Liver (tissue), 10 donors: ENCODE measurements at places on chromosomes 11 and 22. TPM values are rescaled to one million over a fixed set of nuclear protein-coding genes. Genes with fewer than 3 reads are reported as not detected.
A peak's percentile ranks its signal among the peaks of the same experiment; 100 is the strongest.

DNA sequence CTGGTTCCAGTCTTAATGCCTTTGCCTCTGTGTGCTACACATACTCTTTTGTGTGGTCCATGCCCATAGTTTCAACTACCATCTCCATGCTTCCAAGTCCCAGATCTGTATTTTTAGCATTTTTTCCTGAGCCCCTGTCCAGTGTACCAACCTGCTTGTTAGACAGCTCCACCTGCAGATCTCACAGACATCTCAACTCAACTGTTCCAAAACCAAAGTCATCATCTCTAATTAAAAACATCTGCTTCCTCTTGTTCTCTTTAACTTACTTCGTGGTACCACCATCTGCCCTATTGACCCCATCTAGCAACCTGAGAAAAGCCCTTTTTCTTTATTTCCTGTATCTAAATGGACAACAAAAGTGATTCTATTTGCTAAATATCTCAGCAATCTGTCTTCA, 8.6 kb upstream of the KMT2A start:
- H3K36me3 ChIP-seq: no peaks in the 10 kb centered on the region
- H3K27ac ChIP-seq: no peak overlapping the region
- no peaks in the 10 kb centered on the region for H3K27me3 ChIP-seq
- DNase-seq: no peak
- H3K4me1 ChIP-seq: no peaks in the 10 kb centered on the region

Gene TEAD1
- 10.7 TPM for polyA plus RNA-seq

Gene PRG3
- polyA plus RNA-seq: 0.22 TPM

Gene TRAF6
- polyA plus RNA-seq: 2.4 TPM

Gene OR8D4
- polyA plus RNA-seq: not detected

- no peaks in the 10 kb centered on the region for H3K4me1 ChIP-seq
- no peaks in the 10 kb centered on the region for H3K36me3 ChIP-seq
- H3K27ac ChIP-seq: no peak overlapping the region
- H3K4me3 ChIP-seq: no peak overlapping the region
Measured at GRCh38 chr11:21614961-21615360, 577.9 kb upstream of the ANO5 start.

GRCh38 chr22:31313366-31314147, 21.3 kb upstream of the PIK3IP1 start:
- H3K36me3 ChIP-seq: no peaks in the 10 kb centered on the region
- H3K4me1 ChIP-seq: no peaks in the 10 kb centered on the region
- peak overlapping the region; percentile 67 for H3K27ac ChIP-seq
- no peaks in the 10 kb centered on the region for H3K27me3 ChIP-seq

DNA sequence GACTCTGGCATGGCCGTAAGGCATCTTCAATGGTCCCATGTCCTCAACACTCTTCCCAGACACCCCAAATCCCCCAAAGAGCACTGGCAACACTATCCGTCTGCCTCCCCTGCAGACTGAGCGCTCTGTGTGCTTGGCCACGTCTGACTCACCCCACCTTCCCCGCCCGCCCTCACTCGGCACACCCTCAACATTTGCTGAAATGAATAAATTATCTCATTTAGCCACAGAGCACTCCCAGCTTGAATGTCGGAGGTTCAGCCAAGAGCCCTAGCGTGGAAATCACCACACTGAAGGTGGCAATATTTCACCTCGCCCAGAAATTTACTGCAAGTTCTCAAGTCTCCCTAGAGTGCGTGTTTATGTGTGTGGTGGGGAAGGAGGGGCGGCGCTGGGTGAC, 46.6 kb upstream of the TCF20 start:
- no peak overlapping the region for H3K27ac ChIP-seq
- no peak for DNase-seq
- no peaks in the 10 kb centered on the region for H3K36me3 ChIP-seq

DNA sequence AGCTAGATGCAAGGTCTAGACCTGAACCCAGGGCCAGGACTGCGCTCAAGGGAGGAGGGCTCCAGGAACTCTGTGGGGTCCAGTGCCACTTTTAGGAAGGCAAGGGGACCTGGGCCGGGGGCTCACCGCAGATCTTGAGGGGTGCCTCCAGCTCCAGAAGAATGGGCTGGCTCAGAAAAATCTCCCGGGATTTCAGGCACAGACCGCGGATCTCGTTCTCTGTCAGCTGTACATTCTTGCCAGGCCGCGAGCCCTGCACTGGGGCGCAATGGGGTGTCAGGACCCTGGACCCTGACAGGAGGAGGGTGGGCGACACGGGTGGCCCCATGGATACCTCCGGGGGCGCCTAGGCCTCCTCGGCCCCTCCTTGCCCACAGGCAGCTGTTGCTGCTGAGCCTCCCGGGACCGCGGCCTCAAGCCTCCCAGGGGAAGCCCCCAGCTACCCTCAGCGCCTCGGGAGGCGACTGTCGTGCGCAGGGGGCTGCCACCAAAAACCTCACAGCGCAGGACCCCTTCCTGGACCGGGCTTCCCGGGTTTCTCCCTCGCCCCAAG, 640 bp downstream of the PPP1CA start:
- H3K27ac ChIP-seq: peak overlapping the region; percentile 89
- H3K36me3 ChIP-seq: peaks cover 21% of the 10 kb centered on the region
- no peaks in the 10 kb centered on the region for H3K27me3 ChIP-seq
- no peak for DNase-seq
- H3K4me1 ChIP-seq: peaks cover 33% of the 10 kb centered on the region
- peak overlapping the region; percentile 95 for H3K4me3 ChIP-seq

DNA sequence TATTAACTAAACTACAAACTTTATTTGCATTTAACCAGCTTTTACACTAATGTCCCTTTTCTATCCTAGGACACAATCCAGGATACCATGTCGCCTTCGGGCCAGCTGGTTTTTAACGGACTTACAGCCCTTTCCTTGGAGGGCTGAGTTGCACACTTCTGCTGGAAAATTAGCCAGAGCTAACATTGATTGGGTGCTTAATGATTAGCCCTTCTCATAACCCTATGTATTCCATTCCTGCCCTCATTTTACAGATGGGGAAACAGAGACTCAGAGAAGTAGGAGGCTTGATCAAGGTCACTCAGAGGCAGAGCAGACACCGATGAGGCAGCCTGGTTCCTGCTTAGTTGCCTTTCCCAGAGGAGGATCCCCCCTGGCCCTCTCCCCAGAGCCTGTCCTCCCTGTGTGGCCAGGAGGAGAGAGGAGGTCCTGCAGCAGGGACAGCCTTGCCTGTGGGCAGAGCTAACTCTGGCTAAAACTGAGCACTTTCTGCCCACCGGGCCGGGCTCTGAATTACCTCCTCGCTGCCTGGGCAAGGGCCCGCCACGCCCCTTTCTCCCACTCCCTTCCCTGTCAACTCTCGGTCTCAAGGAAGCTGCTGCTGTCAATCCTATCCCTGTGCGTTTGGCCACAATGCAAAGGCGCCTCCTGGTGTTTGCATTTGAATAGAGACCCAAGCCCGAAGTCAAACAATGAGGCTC, 59.6 kb upstream of the PAX6 start:
- peak; percentile 55 for DNase-seq
- peaks cover 16% of the 10 kb centered on the region for H3K4me1 ChIP-seq
- H3K27ac ChIP-seq: no peak overlapping the region
- no peaks in the 10 kb centered on the region for H3K27me3 ChIP-seq
- H3K36me3 ChIP-seq: no peaks in the 10 kb centered on the region

DNA sequence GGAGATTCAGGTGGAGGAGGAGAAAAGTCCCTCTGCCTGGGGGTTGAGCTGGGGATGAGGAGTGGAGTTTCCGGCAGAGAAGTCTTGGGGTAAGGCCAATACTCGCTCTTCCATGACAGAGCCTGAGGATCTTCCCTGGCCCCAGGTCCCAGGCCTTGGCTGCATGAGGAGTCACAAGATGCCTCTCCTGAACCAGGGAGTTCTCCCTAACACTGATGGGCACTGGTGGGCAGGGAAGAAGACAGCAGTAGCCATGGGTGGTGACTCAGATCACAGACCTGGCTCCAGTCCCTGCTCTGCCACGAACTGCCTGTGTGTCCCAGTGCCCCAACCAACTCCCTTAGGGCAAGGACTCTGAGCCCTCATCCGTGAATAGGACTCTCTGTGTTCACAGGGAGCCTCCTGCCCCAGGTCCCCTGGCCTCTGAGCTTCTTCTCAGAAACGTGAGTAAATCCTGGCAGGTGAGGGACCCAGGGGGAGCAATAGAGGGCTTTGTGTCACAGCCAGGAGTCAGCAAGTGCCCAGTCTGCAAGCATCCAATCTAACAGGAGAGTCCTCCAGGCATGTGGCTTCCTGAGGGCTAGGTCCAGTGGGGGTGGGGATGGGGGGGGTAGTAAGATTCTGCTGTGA, 45.5 kb upstream of the FTH1 start:
- no peak overlapping the region for H3K4me3 ChIP-seq
- no peaks in the 10 kb centered on the region for H3K36me3 ChIP-seq
- DNase-seq: no peak

DNA sequence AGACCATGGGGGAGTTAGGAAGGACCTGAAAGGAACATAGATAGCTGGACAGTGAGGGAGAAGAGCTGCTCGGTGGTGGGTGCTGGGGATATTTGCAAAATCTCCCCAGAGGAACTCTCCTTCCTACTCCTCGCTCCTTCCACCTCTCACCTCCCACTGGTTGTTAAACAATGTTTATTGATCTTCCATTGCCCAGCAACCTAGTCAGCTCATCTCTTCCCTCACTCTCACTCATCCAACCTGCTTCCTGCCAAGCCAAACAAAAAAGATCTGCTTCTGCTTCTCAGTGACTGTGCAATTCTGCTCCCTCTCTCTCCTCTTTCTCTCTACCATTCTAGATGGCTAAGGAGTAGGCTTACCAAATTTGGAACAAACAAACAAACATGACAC, 115.0 kb downstream of the SLC1A2 start:
- H3K36me3 ChIP-seq: no peaks in the 10 kb centered on the region
- peaks cover 5% of the 10 kb centered on the region for H3K4me1 ChIP-seq
- H3K27me3 ChIP-seq: no peaks in the 10 kb centered on the region
- H3K27ac ChIP-seq: peak overlapping the region; percentile 94
- H3K4me3 ChIP-seq: no peak overlapping the region

Gene OR52I1
- polyA plus RNA-seq: not detected

DNA sequence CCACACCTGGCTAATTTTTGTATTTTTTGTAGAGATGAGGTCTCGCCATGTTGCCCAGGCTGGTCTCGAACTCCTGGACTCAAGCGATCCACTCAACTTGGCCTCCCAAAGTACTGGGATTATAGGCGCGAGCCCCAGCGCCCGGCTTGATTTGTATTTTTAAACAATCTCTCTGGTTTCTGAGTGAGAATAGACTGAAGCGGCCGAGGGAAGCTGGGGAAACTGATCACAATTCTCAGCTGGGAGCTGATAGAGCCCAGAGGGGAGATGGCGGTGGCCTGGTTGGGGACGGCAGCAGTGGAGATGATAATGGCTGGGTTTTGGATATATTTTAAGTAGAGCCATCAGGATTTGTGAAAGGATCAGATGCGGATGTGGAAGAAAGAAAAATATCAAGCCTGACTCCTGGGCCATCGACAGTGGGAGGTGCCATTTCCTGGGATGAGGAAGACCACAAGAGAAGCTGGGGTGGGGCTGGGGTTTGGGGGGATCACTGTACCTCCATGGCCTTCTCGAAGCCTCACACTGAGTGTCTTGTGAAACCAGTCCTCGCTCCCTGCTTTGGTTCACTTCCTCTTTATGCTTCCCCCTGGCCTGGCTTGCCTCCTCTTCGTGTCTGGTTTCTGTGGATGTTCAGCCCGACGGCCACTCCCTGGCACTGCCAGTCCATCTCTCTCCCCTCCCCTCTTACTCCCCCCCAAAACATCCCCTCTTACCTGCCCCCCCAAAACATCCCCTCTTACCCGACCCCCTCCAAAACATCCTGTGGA, 51.9 kb downstream of the IGLL1 start:
- no peak overlapping the region for H3K4me3 ChIP-seq
- no peaks in the 10 kb centered on the region for H3K36me3 ChIP-seq
- H3K27ac ChIP-seq: no peak overlapping the region
- H3K4me1 ChIP-seq: no peaks in the 10 kb centered on the region

DNA sequence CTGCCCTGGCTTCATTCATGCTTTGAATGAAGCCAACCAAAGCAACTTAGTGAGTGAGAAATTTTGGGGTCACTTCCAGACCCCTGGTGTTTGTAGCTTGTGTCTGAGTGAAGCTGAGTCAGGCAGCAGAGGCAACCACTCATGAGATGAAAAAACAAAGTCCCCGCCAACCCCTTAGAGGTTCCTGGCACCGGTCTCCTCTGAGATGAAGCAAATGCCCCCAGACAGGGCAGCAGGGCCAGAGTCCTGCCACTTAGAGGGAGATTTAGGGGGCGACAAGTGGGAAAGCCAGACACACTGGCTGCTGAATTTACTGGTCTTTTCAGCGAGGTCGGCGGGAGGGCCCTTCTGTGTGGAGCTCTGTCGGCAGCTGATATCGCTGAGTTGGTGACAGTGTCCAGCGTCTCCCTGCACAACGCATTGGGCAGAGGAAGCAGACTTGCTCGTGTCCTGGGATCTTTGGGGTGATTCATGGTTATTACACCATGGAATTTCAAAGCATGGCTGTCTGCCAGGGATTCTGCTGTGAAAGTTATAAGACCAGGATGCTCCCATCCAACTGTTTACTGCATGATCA, 482.6 kb downstream of the MIAT start:
- no peaks in the 10 kb centered on the region for H3K36me3 ChIP-seq
- no peak for DNase-seq
- H3K27ac ChIP-seq: no peak overlapping the region
- H3K4me3 ChIP-seq: no peak overlapping the region

DNA sequence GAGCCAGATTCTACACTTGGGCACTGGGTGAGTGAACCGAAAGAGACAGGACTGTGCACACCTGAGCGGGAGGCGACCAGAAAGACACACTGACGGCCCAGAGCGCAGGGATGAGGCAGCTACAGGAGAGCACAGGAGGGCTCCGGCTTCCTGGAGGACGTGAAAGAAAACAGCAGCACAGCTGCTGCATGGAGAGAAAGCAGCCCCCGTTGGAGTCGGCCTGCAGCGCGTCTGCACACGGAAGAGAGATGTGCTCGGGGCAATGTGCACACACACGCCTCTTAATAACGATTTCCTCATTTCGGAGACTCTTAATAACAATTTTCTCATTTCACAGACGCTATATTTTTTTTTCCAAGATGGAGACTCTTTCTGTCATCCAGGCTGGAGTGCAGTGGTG, 160.4 kb downstream of the CTTN start:
- H3K4me1 ChIP-seq: no peaks in the 10 kb centered on the region
- H3K27ac ChIP-seq: no peak overlapping the region
- no peak overlapping the region for H3K4me3 ChIP-seq
- no peak for DNase-seq
- H3K27me3 ChIP-seq: no peaks in the 10 kb centered on the region

DNA sequence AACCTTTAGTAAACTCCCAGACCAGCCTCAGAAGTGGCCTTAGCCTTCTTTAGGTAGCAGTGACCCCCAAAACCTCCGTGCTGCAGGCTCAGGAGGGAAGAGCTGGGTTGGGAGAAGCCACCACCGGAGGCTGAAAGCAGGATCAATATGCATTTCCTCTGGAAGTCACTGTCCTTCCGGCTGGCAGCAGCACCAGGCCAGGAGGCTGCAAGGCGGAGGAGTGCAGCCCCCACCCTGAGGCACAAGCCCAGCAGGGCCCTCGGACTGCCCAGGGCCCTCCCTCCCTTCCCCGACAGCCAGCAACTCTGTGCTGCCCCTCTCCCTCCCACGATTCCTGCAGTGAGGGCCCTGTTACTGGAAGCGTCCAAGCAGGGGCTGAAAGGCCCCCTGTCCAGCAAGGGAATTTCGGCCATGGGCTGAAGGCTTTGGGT, 3.2 kb upstream of the NRXN2 start:
- H3K36me3 ChIP-seq: no peaks in the 10 kb centered on the region
- peak; percentile 35 for DNase-seq
- H3K27me3 ChIP-seq: no peaks in the 10 kb centered on the region
- H3K4me3 ChIP-seq: no peak overlapping the region
- no peak overlapping the region for H3K27ac ChIP-seq

Gene GGT5
- polyA plus RNA-seq: 35.0 TPM
